ENCODE measurements at places on chromosomes 7 and 10.

GRCh38 chr7:137870684-137871083 is 23.9 kb upstream of the DGKI start:
- DNase-seq: no peak

DNA sequence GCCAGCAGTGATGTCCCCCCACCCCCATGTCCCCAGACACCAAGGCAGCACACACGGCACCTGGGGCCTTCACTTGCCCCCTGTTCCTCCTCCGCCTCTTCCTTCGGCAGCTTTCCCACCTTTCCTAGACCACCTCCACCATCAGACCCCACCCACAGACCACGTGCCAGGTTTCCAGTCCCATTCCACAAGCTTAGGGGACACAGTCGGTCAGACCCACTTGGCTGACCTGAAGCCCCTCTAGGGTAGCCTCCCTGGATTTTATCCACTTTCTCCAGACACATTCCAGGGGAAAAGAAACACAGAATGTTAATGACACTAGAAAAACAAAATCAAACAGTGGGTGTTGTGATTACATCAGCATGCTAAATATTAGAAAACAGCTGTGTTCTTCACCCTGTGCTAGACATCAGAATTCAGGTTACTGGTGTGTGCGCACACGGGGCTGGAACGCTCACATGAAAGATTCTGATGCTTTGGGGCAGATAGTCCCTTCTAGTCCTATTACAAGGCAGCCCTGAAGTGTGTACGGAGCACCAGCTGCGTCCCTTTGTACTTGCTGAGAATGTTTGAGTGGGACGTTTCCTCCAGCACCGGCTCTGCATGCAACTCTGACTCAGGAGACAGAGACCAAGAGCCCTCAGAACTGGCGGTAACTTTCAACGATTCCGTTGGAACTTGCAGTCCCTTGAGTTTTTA is 75.5 kb upstream of the PPP2R2D start:
- DNase-seq: no peak

GRCh38 chr7:142556740-142557139 is 192.5 kb upstream of the PRSS1 start:
- DNase-seq: no peak

GRCh38 chr7:120370954-120371353 is 98.0 kb downstream of the KCND2 start:
- no peak for DNase-seq

- no peak for DNase-seq
Observed at GRCh38 chr10:80131499-80131901, 1.0 kb upstream of the PLAC9 start.

GRCh38 chr10:24826009-24826408 is 102.3 kb upstream of the ARHGAP21 start:
- DNase-seq: no peak

GRCh38 chr10:75009426-75009825 is 102.0 kb upstream of the SAMD8 start:
- DNase-seq: no peak

- no peak for DNase-seq
Observed at GRCh38 chr7:3955751-3956696, 655.0 kb downstream of the SDK1 start.

DNA sequence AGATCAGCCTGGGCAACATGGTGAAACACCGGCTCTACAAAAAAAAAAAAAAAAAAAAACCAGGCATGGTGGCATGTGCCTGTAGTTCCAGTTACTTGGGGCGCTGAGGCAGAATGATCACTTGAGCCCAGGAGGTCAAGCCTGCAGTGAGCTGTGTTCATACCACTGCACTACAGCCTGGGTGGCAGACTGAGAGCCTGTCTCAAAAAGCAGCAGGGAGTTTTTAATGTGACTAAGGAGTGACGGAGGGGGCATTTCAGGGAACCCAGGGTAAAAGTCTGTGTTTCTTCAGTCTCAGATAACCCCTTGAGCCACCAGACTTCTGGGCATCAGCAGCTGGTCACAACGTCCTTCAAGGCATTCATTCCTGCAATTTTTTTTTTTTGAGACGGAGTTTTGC is 2.2 kb upstream of the C10orf95 start:
- no peak for DNase-seq

- DNase-seq: no peak
Observed at GRCh38 chr7:133386205-133386604, 133.3 kb downstream of the EXOC4 start.

- DNase-seq: no peak
Observed at GRCh38 chr7:50264908-50265307, 39.6 kb upstream of the IKZF1 start.

- no peak for DNase-seq
Observed at GRCh38 chr10:44035474-44036197, 349.3 kb downstream of the CXCL12 start.

- DNase-seq: peak; percentile 53
Observed at GRCh38 chr7:2109936-2110609, 122.7 kb downstream of the MAD1L1 start.

- DNase-seq: no peak
Observed at GRCh38 chr7:132380059-132380458, 196.2 kb downstream of the PLXNA4 start.

DNA sequence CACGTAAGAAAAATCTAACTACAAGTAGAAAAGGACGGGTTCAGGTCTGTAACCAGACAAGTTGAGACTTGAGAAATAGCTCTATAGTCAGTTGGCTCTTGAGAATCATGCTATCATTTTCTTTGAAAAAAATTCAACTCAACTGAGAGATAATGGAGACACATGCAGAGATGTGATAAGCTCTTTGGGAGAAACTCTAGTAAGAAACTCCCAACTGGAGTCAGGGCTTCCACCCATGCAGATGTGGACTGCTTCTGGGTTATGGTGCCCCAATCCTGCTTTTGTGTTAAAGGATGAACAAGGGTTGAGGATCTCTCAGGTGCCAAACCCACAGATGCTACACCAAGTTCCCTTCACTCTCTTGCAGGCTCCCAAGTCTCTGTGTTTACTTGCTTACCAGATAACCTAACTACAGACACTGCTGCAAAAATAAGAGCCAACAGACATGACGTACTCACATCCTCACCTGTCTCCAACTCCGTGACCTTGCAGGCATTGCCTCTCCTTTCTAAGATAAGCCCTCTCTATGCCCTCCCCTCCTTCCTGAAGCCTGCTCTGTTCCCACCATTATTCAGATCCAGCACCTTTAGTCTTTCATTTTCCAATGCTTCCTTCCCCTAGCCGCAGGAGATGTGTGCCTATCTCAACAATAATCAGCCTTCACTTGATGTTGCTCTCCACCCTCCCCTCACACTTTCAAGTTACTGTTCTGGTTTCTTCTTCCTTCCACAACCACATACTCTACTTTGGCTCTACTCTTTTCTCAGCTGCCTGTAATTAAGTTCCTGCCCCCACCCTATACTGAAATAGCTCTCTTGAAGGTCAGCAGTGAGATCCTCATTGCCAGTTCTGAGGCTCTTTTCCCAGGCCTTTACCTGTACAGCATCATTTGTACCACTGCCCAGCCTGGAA is 130.0 kb downstream of the ICA1 start:
- no peak for DNase-seq

DNA sequence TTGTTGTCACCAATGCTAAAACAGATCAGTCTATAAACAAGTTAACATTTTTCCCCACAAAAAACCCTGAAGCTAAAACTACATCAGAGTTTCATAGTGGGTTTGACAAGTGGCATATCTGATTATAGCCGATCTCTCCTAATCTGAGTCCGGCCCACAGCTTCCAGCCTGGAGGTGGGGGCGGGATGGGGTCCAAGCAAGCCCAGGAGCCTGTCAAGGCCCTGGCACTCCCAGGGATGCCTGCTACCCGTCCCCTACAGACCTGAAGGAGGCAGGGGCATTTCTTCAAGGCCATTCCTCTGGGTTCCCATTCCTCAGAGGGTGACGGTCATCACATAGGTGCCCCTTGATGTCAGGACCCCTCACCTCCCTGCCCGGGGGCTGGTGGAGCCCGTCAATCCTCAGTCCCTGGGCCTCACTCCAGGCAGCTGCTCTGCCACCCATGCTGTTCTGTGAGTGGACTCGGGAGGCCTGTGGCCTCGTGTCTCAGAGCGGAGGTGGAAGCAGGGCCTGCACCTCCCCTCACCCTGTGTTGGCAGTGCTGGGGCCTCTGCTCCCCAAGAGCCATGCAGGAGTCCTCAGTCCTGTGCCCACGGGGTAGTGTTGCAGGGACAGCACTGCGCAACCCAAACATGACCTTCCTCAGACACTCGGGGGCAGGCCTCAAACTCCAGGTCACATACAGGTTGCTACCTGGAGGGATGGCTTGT is 8.8 kb downstream of the DPYSL4 start:
- no peak for DNase-seq

DNA sequence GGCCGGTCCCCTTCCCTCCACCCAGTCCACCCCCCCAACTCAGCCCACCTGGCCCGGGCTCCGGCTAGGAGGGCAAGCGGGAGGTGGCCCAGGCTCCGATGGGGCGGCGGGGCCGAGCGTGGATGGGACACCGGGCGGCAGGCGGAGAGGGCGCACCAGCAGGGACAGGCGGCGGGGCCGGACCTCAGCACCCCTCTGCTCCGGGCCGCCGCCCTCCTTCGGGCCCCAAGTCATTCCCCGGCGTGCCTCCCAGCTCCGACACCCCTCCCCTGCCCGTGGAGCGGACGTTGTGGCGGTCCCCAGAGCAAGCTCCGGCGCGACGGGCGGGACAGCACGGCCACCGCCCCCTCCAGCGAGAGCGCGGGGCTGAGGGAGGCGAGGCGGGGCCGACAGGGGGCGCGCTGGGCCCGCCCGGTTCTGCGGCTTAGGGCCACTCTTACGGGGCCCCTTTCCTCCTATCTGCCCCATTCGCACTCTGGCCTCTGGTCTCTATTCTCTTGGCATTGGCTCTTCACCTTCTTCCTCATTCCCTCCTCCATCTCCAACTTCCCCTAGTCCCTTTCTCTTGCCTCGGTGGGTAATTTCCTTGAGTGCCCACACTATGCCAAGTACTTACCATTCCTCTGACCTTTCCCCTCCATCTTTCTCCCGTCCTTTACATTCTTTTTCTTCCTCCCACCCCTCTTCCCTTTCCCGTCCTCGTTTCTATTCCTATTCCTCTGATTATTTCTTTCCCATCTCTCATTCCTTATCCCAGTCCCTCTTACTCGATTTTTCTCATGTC is 701 bp upstream of the GBX1 start:
- DNase-seq: peak; percentile 20

GRCh38 chr10:118965645-118966044 is 63.9 kb upstream of the NANOS1 start:
- DNase-seq: no peak

DNA sequence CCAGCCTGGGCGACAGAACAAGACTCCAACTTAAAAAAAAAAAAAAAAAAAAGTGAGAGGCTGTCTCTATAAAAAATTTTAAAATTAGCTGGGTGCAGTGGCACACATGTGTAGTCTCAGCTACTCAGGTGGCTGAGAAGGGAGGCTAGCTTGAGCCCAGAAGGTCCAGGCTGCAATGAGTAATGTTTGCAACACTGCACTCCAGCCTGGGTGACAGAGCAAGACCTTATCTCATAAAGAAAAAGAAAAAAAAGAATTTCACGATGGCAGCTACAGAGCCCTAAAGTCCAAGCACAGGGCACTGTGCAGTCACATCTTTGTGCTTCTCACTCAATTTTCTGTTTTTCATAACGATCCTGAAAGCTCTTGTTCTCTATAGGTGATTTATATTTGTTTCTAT is 209.5 kb upstream of the KCTD7 start:
- no peak for DNase-seq

GRCh38 chr7:150408393-150409299 is 29.5 kb downstream of the ZNF775 start:
- DNase-seq: no peak

DNA sequence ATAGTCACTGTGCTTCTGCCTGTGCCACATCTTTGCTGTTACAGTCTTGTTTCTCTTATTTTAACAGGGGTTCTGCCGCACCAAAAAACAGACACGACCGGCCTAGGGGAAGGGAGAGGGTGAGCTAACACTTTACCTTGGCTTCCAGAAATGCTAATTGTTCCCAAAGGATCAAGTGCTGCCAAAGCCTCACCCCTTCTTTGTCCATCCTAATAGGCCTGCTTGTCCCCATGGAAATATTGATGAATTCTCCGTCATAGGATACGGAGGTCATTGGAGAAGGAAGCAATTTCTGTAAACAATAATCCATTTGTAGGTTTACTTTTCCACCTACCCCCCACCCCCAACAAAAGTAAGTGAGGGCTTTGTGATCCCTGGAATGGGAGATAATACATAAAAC is 567.3 kb downstream of the KCNMA1 start:
- DNase-seq: no peak

DNA sequence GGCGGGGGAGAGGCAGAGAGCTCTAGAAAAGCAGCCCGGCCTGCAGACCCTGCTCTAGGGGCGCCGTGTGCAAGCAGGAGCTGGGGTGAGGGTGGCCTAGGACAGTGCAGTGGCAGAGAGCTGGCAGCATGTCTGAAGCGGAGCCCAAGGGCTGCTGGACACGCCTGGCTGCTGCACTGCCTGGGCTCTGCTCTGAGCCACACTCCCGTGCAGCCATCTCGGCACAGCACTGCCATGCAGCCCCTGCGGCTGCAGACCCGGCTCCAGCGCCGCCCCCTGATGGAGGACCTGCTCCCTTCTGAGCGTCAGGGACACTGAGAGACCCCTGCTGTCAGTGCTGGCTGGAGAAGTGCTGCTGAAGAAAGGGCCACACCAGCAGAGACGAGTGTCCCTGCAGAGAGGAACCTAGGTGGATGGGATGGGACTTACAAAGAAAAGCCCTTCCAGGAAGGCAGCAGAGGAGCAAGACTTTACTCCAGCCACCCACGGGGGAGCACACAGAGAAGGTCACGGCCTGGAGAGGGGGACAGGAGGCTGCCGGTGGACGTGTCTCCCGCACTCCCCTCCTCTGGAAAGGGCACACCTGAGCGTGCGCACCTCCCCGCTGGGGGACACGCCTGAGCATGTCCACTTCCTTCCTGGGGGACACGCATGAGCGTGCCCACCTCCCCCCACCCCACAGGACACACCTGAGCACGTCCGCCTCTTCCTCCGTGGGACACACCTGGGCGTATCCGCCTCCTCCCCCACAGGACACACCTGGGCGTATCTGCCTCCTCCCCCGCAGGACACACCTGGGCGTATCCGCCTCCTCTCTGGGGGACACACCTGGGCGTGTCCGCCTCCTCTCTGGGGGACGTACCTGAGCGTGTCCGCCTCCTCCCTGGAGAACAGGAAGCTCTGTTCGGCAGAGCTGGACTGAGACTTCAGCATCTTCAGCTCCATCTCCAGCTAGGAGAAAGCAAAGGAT is 252.9 kb downstream of the MAD1L1 start:
- no peak for DNase-seq

DNA sequence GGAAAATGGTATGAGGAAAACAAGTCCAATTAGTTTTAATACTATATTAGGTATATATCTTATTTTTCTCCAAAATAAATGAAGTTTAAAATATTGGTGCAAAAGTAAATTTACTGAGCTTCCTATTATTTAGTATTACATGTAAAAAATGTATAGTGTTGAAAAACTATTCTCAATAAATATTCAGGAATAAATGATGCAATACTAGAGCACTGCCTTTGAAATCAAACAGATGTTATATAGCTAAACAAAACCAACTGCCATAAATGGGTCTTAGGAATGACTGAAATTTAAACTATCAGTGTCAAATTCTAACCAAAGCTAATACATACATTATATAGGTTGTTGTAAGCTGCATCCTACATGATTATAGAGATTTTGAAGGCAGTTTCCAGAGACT is 1434.0 kb upstream of the LRRTM3 start:
- no peak for DNase-seq

Measured in stimulated activated CD8-positive, alpha-beta memory T cell treated with anti-CD3 and anti-CD28 coated beads, Interleukin-7, amount 100 ng/mL, for 48 hours (primary cell).